ENCODE measurements at places on chromosomes 5 and 9.

GRCh38 chr9:130358928-130359327, 85.8 kb upstream of the ASS1 start:
- DNase-seq, result no peak

DNA sequence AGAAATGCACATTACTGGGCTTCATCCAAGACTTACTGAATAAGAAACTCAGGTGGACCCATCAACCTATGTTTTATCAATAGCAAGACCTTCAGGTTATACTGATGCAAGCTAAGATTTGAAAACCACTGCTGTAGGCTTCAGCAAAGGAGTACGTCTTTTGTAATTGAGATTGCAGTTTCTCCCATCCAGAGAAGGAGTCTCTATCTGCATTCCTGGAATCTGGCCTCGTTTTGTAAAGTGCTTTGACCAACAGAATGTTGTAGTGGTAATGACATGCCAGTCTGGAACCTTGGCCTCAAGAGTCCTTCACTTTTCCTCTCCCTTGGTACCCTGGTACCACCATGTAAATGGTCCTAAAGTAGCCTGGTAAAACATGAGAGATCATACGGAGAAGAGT, 32.2 kb upstream of the ELAVL2 start:
- DNase-seq, result no peak

- peak; percentile 53 for DNase-seq
Observed at GRCh38 chr9:96476591-96476990, 26.6 kb downstream of the HABP4 start.

GRCh38 chr9:115267790-115268189, 149.8 kb upstream of the TNC start:
- DNase-seq, result no peak

- DNase-seq, result no peak
Observed at GRCh38 chr9:123217128-123217654, 51.2 kb downstream of the STRBP start.

DNA sequence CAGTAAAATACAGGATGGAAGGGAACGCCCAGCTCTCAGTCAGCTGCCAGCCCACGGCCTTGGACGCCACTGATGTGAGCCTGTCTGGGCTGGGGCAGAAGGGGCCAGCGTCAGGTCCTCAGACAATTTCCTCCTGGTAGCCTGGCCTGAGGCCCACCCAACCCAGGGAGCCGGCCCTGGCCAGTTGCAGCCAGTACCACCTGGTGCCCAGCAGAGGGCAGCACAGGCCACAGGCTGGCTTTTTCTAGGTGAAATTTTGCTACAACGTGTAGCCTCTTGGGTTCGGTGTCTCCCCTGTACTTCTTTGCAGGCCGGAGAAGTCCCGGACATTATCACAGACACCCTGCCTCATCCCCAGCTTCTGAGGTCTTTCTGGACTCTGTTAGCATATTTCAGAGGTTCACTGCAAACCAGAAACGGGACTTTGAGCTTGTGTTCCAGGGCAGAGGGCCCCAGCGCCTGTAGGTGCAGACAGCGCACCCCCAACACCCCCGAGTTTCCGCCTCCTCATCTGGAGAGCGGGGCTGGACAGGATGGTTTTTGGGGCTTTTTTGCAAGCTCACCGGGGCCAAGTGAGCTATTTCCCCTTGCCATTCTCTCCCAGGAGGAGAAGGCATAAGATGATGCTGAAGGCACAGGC, 45.9 kb upstream of the KCNMB1 start:
- peak; percentile 78 for DNase-seq

GRCh38 chr9:118230329-118230728, 526.1 kb downstream of the TLR4 start:
- no peak for DNase-seq

- DNase-seq, result no peak
Observed at GRCh38 chr5:64978546-64978945, 209.8 kb downstream of the CWC27 start.

- DNase-seq, result no peak
Observed at GRCh38 chr5:95935553-95936100, 26.0 kb downstream of the ELL2 start.

- DNase-seq, result peak; percentile 58
Observed at GRCh38 chr9:12464910-12465512, 228.2 kb upstream of the TYRP1 start.

- no peak for DNase-seq
Observed at GRCh38 chr5:119187776-119188529, 117.1 kb downstream of the DMXL1 start.

DNA sequence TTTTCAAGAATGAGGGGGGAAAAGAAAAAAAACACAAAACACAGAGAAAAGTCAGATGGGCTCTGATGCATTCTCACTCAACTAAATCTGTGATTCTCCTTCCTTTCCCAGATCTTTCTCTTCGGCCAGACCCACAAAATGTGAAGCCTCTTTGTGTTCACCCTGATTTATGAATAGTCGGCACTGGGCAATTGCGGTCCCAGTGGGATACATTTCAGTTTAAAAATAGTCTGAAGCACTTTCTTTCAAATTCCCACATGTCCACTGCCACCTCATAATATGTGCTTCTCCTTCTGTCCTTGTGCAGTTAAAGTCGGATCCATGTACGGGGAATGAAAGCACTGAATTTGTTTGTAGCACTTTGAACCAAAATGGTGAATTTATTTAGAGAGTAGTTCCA, 995.4 kb upstream of the WWC1 start:
- DNase-seq, result no peak

DNA sequence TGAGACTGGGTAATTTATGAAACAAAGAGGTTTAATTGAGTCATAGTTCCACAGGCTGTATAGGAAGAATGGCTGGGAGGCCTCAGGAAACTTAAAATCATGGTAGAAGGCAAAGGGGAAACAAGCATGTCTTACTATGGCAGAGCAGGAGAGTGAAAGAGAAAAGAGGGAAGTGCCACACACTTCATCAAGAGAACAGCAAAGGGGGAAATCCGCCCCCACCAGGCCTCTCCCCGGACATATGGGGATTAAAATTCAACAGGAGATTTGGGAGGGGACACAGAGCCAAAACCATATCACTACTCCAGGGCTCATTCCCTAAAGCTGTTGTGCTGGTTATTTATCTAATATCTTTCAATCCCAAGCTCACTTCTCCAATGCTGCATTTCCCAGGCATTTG, 50.2 kb upstream of the NR3C1 start:
- no peak for DNase-seq

GRCh38 chr5:144467792-144468191, 297.1 kb downstream of the KCTD16 start:
- peak; percentile 11 for DNase-seq

- no peak for DNase-seq
Observed at GRCh38 chr9:20698782-20699181, 14.7 kb downstream of the FOCAD start.

DNA sequence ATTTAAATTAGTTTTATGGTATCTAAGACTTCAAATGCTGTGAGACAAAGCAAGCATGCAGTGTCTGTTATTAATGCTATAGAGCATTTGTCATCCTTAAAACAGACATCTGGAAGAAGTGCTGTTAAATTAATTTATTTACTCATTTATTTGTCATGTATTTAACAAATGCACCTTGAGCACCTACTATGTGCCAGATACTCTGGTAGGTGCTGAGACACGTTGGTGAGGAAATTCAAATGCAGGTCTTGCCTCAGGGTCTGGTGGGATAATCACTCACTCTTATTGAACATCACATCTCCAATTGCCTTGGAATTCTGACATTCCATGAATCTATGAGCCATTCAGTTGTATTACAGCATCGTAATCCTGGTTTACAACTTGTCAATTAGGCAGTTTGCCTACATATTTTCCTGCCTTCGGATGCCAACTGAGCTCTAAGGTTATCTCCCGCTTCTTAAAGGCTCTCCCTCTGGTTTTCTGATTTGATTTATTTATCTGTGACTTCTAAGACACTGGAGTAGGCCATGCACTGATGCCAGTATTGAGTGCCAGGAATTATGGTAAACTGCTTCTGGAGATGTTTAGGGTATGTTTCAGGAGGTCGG, 56.0 kb upstream of the RPS23 start:
- no peak for DNase-seq

- no peak for DNase-seq
Observed at GRCh38 chr5:61674378-61674777, 342.3 kb downstream of the ZSWIM6 start.

DNA sequence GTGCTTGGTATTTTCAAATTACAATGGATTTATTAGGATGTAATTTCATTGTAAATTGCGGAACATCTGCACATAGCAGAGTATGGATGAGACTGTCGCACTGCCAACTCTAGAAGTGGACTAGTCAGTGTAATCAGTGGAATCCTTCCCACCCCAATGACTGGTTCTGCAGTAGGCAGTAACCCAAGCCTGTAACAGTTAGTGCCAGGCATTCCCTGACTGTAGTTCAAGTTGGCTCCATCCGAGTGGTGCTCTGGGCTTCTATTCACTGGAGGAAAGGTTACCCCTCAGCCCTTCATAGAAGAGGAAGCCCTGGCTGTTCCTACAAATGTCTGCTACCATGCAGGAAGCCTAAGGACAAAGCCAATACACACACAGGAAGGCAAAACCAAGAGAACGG, 23.2 kb downstream of the AK3 start:
- no peak for DNase-seq

GRCh38 chr9:23686257-23686656, 139.8 kb downstream of the ELAVL2 start:
- DNase-seq, result no peak

DNA sequence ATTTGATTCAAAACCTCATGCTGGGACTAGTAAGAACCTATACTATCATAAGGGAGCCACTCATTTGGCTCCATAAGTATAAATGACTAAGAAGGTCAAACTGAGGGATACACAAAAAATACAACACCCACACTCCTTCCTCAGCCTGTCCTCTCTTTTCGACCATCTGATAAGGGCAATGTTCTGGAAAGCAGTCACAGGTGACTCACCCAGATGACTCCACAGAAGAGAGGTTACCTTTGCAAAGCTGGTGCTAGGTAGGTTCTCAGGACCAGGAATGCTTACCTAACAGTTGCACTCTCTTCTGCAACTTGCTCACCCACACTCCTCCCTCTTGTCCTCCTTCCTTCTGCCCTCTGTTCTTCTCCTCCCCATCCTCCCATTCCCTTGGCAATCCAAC, 32.9 kb downstream of the LHFPL2 start:
- DNase-seq, result no peak

GRCh38 chr9:77731008-77731698, 83.0 kb upstream of the GNA14 start:
- peak; percentile 12 for DNase-seq

Data from hematopoietic multipotent progenitor cell treated with erythropoietin and hydrocortisone succinate and interleukin-3 and kit ligand, for 6 days (in vitro differentiated cells).